Hepatocyte (in vitro differentiated cells): ENCODE measurements at places on chromosomes 12 and 14. TPM values are rescaled to one million over a fixed set of nuclear protein-coding genes. Genes with fewer than 3 reads are reported as not detected.

DNA sequence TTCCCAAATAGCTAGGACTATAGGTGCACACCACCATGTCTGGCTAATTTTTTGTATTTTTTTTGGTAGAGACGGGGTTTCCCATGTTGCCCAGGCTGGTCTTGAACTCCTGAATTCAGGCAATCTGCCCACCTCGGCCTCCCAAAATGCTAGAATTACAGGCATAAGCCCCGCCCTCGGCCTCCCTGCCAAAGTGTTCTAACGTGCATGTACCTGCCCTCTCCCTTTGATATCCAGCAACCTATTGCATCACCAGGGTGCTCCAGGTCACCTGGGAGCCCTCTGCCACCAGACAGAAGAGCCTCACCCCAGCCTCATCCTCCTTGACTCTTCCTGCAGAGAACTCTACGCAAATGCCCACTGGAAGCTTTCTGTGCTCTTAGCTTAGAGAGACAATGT lies 2.2 kb upstream of the EML1 start:
- no peak for DNase-seq

Gene PPM1H
- 9.2 TPM in 2 replicates for polyA plus RNA-seq

- DNase-seq: no peak
These were observed 2.2 kb downstream of the SPRYD3 start for GRCh38 chr12:53077030-53077429.

- DNase-seq: no peak
These were observed 879 bp downstream of the GDF3 start for GRCh38 chr12:7694556-7695236.

GRCh38 chr12:124568431-124569374 lies 1.3 kb upstream of the NCOR2 start:
- peak; percentile 80 for DNase-seq

DNA sequence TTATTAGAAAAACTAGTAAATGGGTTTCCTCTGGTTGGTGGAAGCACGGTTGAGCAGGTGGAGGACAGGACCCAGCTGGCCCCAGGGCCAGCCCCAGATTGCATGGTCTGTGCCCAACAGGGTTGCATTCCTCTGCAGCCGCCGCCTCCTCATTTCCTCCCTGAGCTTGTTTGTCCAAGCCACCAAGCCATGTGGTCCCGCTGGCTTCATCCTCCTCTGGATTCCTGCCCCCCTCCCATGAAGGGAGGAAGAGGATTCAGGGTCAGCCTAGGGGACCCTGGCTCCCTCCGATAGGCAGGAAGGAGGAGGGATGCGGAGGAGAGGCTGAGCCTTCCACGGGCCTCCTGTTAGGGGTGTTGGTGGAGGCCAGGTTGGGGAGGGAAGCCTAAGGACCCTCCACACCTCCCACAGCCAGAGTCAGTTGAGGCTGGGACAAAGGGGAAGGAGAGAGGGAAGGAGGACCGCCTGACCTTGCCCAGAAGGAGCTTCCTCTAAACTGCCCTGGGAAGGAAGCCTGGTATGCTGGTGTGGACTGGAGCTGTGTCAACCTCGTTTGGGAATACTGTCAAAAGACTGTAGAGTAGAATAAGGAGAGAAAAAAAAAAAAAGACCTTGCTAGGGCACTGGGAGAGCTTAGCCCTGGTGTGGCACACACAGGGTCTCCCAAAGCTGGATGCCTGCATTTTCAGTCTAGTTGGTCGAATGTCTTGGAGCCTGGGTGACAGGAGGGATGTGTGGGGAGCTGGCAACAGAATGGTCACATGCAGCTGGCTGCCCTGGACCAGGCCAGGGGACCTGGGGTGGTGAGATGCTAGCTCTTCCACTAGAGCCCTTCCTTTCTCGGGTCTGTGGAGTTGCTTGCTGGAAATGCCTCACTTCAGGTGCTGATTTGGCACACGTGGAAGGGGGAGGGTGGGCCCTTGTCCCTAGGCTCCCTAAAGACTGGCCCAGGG lies 42.4 kb downstream of the PLEKHG3 start:
- DNase-seq: no peak

DNA sequence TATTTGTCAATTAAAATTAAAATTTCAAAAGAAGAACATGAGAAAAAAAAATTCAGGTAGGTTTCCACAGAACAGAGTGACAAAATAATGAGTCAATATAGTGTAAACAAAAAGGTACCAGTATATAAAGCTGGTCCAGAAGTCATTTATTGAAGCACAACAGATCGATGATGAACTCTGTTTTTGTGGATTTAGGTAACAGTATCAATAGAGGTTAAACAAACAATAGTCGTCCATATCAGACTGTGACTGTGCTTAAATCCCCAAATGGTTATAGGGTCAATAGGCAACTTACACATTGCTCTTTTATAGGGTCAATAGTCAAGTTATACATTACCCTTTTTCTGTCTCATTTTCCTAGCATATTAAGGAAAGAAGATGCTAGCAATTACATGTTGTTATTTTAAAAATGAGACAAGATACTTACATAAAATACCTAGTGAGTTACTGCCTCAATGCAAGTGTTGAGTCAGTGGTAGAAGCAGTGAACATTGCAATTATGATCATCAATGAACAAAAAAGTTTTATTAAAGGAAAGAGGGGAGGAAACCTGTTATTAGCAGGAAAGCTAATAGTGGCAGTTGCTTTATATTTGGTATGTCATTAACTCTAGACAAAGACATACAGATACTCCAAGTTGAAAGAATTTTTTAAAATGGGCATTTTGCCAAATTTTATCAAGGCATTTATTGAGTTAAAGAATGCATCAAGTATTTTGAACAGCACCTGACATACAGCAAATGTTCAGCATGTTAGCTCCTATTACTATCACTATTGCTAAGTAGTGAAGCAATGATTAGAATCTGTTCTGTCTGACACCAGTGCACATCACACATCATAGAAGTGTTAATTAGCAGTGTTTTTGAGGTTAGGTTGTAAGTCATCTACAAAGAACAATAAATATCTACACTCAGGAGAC lies 102.9 kb downstream of the CCER1 start:
- DNase-seq: no peak

DNA sequence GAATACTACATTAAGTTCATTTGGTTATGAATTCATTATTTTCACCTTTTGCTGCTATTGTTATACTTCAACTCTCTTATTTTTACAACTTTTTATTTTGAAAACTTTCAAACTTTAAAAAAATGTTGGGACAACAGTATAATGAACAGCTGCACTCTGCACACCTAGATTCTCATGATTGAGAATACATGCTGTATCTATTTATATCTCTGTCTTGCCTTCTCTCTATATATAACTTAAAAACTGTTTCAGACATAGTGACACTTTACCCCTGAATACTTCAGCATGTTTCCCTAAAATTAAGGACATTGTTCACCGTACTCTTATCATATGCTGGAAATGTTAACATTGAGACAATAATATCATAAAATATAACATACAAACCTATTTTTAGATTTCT lies 237.1 kb downstream of the GPHN start:
- no peak for DNase-seq

Gene OTOGL
- polyA plus RNA-seq: not detected in 2 replicates

DNA sequence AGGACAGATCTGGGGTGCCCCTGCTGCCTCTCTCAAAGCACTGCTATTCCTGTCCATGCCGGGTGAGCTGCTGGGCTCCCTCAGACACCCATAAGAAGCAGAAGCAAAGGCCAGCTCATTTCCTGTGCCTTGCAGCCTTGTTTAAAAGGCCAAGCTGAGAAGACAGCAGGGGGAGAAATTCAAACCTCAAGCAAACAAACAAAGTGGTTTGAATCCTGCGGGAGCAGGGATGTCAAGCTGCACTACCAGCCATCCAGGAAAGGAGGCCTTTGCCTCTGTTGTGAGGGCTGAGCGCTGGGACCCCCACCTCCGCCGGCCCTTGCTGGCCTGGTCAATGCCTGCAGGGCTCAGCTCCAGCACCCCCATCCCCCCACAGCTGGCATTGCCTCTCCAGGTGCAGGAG lies 176.5 kb downstream of the PIWIL1 start:
- no peak for DNase-seq

DNA sequence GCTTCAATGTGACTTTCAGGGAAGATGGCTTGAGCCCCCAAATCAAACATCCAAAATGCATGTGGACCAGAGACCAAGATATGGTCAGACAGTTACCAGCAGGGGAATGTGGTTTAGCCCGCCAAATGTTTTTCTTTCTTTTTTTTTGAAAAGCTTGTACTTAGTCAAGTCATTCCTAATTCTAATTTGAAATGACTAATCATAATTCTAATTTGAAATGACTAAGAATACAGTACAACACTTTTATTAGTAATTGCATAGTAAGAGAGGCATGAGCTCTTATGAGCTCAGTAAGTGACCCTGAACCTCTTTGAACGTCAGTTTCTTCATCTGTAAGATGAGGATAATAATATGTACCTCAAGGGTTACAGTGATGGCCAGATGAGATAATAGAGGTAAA lies 72.4 kb downstream of the HECTD4 start:
- DNase-seq: no peak

- no peak for DNase-seq
These were observed 362.9 kb downstream of the RAD51B start for GRCh38 chr14:68182492-68182891.

- no peak for DNase-seq
These were observed 222.1 kb downstream of the C12orf50 start for GRCh38 chr12:87807086-87807485.

Gene HCAR1
- 0.19 TPM in 1 of 2 replicates, not detected in the other for polyA plus RNA-seq

DNA sequence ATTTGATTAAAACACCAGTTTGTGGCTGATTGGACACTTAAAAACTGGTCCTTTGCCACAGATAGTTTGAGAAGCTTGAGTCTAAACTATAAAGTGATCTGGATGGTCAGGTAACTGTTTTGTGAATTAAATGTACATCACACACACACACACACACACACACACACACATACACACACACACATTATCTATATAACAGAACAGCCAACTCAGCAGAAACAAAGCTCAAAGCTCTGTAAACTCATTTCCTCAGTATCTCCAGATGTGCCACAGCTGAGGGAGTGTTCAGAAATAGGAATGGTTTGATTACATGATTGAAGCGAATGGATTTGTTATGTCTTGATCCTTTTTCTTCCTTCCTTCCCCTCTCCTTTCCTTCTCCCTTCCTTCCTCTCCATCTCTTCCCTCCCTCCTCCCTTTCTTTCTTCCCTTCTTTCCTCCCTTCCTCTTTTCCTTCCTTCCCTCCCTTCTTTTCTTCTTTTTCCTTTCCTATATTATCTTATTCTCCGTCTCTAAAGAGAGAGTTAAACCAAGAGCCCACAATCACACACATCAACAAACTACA lies 100.3 kb downstream of the LLPH start:
- DNase-seq: no peak
